ENCODE measurements at places on chromosomes 16 and 17.

DNA sequence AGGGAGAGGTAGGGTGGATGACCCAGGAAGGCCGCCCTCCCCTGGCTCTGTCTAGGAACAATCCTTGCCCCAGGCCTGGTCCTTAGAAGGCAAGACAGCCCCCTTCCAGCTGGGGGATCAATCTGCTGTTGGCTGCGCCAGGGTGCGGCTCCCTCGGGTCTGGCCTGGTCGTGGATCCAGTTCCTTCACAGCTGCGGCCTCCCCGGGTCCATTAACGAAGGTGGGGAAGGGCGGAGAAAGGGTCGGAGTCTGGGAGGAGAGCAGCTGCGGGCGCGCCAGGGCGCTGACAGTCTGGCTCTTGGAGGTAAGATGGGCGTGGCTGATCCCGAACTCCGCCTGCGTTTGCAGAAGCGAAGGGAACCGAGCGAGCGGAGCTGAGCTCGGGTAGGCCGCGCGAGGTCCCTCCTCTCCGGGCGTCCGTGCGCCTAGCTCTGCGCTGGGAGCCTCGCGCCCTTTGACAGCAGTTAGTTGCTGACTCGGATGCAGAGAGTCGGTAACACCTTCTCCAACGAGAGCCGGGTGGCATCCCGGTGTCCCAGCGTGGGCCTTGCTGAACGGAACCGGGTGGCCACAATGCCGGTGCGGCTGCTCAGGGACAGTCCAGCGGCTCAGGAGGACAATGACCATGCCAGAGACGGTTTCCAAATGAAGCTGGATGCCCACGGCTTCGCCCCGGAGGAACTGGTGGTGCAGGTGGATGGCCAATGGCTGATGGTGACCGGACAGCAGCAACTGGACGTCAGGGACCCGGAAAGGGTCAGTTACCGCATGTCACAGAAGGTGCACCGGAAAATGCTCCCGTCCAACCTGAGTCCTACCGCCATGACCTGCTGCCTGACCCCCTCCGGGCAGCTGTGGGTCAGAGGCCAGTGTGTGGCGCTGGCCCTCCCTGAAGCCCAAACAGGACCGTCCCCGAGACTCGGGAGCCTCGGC is at the start of gene HSPB9:
Gene HSPB9, plus strand, starts transcription at position 434 of the 933 bp plus-strand sequence. Its CDS starts 47 bp downstream, at position 481.
- DNase-seq = peak; percentile 86

- DNase-seq = no peak
Measured at GRCh38 chr17:67326440-67326839, 39.9 kb downstream of the PSMD12 start.

DNA sequence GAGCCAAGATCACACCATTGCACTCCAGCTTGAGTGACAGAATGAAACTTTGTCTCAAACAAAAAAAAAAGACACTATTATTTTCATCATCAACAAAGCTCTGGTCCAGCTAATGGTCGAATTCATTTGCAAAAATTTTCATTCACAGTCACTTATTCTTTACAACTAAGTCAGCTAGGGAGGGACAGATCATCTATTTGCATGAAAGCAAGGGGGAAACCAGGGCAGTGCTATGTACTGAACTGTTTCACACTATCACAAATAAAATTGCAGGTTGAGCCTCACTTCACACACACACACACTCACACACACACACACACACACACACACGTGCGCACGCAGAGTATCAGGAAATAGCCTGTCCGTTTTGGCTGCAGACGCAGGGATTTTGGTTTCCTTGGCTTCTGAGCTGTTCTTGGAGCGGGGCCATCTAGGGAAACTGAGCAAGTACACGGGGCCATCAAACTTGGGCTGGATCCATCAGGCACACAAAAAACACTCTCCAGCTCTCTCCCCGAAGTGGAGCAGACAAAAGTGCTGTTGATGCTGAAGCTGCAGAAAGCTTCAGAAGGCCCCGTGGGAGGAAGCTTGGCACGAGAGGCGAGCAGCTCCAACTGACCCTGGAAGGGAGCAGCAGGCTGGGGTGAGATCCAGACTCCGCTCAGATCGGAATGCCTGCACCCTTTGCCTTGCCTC is 44.3 kb upstream of the HELZ start:
- no peak for DNase-seq

- DNase-seq = peak; percentile 74
Measured at GRCh38 chr17:79114458-79115301, 40.1 kb downstream of the ENGASE start.

DNA sequence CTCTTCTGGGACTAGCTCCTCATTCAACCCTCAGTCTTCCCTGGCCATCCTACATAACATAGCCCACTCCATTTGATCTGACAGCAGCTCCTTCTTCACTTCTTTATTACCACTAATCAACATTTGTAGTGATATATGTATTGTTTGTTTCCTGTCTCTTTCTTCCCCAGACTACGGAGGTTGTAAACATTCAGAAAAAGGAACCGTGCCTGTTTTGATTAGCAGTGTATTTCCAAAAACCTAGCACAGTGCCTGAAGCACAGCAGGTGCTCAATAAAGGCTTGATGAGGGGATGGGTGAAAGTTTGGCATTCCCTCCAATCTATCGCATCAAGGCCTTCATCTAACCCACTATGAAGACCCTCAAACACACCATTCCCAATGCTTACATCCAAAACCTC is 150.8 kb downstream of the XYLT1 start:
- DNase-seq = no peak

DNA sequence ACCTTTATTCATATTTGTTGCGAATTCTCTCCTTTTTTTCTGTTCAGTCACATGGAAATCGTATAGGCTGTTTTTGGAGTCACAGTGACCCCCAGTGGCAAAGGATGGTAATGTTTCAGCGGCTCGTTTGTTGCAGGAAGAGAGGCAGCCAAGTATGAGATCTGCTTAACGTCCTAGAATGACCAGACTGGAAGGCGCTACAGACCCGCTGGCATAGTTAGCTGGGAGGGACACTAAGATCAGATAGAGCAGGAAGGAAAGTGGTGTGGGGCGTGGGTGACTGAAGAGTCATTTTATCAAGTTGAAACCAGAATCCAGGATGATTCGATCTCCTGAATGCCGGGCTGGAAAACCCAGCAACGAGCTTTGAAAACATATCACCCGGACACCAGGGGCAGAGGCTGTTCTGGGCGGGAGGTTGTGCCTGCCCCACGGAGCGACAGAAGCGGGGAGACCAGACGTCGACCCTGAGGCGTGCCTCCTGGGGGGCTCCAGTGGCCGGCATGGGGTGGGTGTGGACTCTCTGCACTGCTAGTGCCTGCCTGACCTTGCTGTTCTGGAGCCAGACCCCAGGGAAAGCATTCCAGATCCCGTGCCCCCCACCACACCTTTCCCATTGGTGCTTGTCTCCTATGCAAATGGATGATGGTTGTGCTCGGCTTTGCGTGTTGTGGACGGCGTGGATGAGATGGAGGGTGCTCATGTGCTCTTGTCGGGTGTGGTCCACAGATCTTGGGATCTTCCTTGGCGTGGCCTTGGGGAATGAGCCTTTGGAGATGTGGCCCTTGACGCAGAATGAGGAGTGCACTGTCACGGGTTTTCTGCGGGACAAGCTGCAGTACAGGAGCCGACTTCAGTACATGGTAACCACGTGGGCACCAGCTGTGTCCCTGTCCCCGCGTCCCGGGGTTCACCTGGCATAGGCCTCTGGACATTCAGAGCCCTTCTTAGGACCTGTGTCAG is 7.7 kb downstream of the IL34 start:
- no peak for DNase-seq

Data from NCI-H510A (cell line).